Motor neuron (in vitro differentiated cells): ENCODE measurements at places on chromosomes 5 and 9.

- ATAC-seq, result peak; percentile 98
Observed at GRCh38 chr5:96297290-96297689, 135.8 kb downstream of the PCSK1 start.

- ATAC-seq, result no peak
Observed at GRCh38 chr5:35668319-35668718, 50.7 kb downstream of the SPEF2 start.

DNA sequence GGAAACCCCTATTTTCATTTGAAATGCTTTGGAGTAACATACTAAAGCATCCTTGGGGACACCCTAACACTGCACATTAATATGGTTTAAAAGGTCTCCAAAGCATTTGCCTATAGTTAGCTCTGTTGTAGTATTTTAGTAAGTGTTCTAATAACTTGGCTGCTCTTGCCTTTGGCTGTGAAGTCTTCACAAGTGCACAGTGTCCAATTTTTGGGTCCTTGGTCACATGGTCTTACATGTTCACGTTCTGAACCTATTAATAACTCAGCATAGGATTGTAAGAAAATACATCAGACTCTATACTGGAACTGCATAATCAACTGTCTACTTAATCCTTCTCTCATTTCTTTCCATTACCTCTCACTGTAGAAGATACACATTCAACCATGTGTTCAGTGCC is 17.4 kb downstream of the ADAMTS19 start:
- ATAC-seq, result no peak

- ATAC-seq, result no peak
Observed at GRCh38 chr5:149656576-149657182, 73.4 kb upstream of the PPARGC1B start.

DNA sequence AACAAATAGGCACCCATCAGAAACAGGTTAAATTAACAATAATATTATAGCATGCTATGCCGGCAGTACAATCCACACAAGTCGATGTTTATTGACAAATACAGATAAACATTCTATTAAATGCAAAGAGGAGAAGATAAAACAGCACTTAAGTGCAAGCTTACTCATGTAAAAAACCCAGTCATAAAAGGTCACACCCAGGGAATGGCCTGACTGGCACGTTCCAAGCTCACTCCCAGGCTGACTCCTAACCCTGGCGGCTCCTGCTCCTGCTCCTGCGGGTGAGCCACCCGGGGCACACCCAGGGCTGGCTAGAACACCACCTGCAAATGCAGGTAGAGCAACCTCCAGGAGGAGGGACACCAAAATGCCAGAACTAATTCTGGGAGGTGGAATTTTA is 66.9 kb downstream of the SEMA4D start:
- ATAC-seq, result no peak

DNA sequence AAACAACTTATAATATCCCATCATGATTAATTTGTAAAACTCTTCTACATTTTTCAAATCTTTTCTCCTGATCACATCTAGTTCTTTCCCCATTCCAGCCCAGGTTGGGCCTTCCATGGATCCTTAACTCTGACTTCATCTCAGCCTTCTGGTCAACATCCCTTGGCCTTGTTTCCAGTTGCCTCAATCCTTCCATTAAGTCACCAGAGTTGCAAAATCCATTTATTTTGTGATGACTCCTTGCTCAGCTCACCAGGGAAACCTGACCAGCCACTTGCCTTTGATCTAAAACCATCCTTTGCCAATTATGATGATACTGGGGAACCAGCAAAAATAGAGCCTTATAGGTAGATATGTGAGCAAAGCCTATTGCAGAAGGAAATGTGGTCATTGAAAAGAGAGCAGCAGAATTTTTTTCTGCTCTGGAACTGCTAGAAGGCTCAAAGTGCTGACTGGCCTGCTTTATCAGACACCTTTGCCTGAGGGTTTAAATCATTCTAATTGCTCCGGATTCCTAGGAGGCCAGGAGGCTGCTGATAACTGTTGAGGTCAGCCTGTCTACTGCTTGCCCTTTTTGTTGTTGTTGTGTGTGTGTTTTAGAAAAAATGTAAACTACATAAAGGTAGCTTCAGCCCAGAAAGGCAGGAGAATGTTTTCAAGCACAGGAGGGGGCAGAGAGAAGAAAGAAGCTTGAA is 512.2 kb upstream of the GRIA1 start:
- ATAC-seq, result no peak

- ATAC-seq, result no peak
Observed at GRCh38 chr5:85896514-85896913, 721.2 kb upstream of the COX7C start.

GRCh38 chr9:132184124-132184523 is 22.3 kb downstream of the NTNG2 start:
- ATAC-seq, result no peak
